NCI-H345 (cell line): ENCODE measurements at places on chromosomes 3 and 15.
A peak's percentile ranks its signal among the peaks of the same experiment; 100 is the strongest.

DNA sequence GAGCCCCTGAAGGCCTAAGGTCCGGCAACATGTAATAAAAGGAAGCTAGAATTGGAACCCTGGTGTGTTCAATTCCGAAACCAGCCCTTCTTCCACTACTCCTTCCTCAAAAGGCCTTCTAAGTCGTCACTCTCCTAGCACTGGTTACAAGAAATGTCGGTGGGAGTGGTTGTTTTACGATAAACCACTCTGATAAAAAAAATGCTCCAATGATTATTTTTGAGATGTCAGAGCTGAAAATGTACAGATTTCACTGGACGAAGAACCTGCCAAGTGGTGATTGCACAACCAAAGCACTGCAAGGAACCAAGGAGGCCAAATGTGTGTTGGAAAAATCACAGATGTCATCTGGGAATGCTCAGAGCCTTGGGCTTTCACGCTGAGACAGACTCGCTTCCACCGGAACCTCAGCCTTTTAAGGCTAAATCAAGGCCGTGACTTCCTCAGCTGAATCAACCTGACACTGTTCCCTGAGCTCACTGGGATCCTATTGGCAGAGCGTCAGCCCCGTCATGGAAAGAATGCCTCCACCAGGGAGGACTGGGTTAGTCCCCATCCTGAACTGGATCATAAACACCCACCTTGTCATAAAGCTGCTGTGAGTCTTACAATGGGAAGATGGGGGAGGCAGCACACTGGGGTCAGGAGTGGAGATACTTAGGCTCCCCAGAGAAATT, 108.1 kb upstream of the THBS1 start:
- no peak for DNase-seq

DNA sequence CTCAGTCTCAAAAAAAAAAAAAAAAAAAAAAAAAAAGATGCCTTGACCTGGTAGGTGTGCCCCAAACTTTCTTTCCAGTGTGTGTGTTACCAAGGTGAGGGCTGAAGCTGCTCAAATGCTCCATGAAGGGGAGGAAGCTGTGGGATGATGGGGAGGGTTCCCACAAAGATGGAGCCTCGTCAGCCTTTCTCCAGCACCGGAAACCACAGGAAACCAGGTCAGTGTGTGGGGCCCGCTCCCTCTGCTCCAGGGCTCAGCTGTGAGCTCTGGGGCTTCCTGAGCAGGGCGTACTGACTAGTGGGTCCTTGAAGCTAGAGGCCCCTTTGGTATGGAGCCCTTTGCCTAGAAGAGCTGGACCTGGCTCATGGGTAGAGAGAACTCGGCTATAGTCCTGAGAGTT, 681 bp upstream of the IL17RE start:
- DNase-seq: no peak

DNA sequence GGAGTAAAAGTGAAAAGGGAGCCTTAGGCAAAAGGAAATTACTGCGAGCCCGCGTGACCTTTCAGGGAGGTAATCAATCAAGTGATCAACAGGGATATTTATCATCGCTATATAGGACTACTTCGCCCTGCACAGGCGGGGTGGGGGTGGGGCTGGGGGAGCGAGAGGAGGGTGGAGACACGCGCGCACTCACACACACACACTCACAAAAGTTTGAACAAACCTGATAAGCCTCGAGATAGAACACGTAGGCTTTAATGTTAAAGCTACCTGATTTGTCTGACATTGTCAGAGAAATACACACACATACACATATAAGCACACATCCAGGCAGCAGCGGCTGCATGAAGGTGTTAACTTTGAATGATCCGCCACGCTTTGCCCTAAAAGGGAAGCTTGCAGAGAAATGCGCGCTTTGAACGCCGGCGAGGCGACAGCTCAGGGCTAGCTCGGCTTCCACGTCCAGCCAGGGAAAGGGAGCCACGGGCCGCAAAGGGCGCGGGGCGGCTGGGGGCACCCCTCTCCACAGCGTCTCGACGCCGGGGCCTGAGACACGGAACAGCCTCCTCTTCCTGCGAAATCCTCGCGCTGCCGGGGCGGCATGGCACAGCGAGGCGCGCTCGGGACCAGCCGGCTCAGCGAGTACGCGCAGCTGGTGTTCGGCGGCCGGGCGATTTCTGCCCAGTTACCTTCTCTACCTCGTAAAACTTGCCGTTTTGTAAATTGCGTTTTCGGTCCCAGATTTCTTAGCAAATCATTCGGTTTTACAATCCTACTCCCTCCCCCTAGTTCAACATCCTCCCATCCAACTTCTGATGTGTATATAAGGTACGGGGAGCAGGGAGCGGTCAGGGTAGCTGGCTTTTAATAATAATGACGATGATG, 4.8 kb upstream of the MECOM start:
- peak; percentile 14 for DNase-seq

GRCh38 chr3:49998326-49998725, 58.4 kb downstream of the RBM6 start:
- no peak for DNase-seq

DNA sequence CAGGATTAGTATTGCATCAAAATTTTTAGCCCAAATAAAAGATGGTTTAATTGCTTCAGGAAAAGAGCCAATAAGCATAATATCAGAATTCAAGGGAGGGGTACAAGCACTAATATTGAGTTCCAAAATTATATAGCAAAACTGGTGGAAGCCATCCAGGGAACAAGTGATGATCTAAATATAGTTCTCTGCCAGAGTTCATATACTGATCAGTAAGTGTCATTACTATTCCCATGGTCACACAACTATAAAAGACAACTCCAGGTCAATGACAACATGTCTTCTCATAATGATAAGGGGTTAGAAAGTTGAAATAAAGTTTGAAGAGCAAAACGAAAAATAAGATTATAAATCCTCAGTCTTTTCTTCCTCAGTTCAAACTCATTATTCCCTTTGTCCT, 57.4 kb downstream of the ZNF280D start:
- DNase-seq: no peak

GRCh38 chr3:23611737-23612295, 193.9 kb upstream of the UBE2E1 start:
- DNase-seq: no peak

DNA sequence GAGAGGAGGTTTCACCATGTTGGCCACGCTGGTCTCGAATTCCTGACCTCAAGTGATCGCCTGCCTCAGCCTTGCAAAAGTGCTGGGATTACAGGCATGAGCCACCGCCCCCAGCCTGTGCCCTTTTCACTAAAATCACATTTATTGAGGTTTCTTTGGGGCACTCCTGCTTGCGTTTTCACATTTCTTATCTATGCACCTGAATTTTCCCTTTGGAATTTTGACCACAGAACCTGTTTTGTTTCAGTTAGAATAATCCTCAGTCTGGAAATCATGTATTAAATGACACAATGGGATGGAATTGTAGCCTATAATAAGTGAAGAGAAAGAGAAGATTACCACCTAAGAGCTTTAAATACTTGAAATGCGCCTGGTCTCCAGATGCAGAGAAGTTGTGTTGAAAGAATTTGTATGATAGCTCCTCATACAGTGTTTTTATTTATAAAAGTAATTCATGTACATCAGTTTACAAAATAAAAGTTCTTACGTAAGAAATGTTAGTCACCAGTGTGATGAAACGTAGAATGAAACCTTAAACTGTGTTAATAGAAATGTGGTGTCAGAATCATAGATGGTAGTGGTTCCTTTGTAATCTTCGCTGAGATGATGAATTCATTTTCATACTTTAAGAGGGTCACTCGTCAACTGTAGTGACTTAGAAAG, 107.0 kb downstream of the TCF12 start:
- no peak for DNase-seq

GRCh38 chr3:20080956-20081554, 40.8 kb downstream of the KAT2B start:
- DNase-seq: no peak

GRCh38 chr3:86914670-86915069, 76.3 kb downstream of the VGLL3 start:
- DNase-seq: no peak

DNA sequence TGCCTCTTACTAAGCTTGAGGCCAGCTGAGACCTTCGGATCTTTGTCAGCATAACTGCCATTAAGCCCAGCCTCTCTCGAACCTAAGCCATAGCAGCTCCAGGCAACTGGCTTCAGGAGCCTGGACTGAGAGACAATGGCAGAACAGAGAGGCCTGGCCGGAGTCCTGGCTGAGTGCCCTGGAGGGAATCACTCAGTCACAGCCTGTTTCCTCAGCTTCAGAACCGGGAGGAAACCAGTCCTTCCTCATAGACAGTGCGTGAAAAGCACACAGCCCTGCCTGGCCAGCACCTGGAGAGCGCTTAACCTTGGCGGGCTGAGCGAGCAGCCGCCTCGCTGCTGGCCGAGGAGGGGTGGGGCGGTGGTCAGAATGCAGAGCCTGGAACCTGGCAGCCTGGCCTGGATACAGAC, 21.6 kb downstream of the RNU5B-1 start:
- DNase-seq: no peak

DNA sequence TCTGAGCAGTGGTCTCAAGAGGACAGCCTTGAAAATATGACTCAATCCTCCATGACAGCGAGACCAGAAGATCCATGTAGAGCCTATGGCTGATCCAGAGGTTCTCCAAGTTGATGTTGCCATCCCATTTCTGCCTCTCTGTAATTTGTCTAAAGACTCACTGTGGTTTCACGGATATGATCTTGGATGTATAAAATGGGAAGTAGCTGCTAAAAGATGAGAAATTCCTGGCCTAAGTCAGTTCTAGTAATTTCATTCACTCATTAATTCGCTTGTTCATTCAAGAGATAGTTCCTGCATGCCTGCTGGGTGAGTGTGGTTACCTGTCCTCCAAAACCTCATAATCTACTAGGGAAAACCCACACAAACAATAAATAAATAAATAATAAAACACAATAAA, 145.9 kb downstream of the TNIK start:
- DNase-seq: no peak

DNA sequence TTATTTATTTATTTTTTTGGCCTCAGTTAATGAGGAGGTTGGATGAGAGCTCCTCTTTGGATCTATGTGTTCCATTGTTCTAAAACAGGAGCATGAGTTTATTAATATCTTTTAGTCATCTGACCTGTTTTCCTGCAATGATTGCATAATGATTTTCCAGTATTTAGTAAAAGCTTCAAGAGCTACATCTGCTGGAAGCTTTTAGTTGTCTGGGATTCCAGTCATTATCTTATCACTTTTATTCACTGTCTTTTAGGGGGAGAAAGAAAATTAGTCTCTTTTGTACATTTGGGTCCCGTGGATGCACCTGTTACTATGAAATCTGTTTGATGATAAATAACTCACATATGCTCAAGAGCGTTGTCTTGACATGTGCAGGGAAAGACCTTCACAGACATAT, 1270.0 kb downstream of the ROBO1 start:
- DNase-seq: no peak

- DNase-seq: no peak
These were observed 144.6 kb downstream of the VGLL4 start for GRCh38 chr3:11499144-11499543.

DNA sequence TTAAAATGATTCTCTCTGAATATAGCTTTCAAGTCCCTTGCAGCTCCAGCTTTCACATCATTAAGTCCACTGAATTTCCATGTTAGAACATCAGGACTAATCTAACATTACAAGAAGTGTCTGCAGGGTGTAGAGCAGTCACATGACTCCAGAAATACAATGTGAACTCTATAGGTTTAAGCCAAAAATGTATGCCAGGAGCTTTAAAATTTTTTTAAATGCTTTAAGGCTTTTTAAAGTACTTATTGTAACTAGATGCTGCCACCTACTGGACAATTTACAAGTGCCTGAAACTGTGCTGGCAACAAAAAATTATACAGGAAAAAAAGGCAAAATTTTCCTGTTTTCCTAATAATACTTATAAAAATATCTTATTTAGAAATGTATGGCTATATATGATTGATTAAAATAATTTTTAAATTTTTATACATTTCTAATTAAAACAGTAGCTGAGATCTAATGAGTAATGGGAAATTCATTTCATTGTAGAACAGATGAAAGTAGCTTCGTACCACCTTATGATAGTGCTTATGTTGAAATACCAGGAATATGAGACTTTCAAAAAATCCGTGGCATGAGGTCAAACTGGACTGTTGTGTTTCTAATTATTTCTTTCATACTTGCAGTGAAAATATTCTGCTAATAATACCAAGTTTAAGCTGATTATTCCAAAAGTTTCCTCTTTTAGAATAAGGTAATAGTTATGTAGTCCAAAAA, 25.7 kb downstream of the FSIP1 start:
- peak; percentile 25 for DNase-seq

GRCh38 chr3:49511639-49512038, 41.6 kb downstream of the DAG1 start:
- no peak for DNase-seq

DNA sequence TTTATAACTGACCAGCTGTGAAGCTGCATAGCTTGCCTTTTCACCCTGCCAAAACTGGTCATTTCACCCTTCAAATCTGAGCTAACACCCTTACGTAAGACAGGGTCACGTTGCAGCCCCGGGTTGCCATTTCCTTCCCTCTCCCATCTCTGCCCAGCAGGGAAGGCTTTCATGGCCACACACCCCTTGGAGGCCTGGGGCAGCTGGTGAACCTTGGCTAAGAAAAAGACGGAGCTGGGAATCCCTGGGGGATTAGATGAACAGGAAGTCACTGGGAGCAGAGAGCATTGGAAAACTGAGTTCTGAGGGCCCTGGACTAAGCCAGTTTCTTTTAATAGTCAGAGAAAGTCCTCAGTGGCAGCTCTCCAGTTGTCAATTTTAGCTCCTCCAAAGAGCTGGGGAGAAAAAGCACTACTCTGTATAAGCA, 67.8 kb downstream of the TTC23 start:
- DNase-seq: peak; percentile 34
